Muscle of leg (tissue), 16 donors: ENCODE measurements at places on chromosomes 2 and 18. TPM values are rescaled to one million over a fixed set of nuclear protein-coding genes. Genes with fewer than 3 reads are reported as not detected.

DNA sequence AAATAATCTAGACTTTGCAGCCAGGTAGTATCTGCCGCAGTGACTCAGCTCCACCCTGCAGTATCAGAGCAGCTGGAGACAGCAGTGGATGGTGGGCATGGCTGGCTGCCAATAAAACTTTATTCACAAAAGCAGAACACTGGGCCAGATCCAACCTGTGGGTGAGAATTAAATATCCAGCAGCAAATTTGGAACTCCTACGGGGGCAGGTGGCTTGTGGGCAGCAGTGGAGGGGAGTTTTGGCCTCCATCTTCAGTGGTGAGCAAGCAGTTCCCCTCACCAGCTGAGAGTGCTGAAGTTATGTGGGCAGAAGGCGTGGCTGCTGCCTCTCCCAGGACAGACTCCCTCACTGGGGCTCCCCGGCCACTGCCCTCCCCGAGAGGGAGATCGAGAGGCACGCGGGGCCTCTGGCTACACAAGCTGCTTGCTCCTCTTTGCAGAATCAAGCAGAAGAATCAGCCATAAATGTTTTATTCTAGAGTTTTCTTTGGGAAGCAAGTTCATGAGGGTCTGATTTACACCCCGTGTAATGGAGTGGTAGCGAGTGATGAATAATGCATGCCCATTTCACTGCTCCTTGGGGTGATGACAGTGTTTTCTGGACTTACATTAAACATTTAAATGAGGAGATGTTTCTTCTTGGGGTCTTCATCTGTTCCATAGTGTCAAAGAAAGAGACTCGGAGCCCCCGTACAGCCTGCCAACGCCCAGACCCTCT lies 204.3 kb downstream of the SEPTIN10 start:
- peaks cover 2% of the 10 kb centered on the region for H3K27me3 ChIP-seq
- H3K27ac ChIP-seq: no peak overlapping the region
- DNase-seq: peak; percentile 24
- H3K4me1 ChIP-seq: peaks cover 38% of the 10 kb centered on the region
- no peaks in the 10 kb centered on the region for H3K36me3 ChIP-seq

DNA sequence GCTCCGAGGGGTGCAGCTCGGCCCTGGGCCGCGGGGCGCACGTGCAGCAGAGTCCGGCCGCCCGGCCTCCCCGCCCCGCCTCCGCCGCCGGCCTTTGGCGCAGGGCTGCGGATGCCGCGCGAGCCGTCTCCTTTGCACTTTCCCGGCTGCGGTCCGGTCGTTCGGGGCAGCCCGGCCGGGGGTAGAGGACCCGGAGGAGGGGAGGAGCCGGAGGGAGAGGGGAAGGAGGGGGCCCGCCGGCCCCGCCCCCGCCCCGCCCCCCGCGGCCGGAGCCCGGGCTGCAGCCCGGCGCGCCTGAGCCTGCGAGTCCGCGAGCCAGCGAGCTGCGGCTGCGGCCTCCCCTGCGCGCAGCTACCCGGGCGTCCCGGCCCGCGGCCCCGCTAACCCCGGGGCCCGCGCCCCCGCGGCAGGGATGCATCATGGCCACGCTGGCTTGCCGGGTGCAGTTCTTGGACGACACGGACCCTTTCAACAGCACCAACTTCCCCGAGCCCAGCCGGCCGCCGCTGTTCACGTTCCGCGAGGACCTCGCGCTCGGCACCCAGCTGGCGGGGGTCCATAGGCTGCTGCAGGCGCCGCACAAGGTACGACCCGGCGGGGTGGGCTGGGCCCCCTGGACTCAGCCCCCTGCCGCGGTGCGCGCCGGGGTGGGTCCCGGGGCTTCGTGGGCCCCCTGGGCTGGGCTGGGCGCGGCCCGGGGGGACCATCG lies at the start of gene FHOD3:
TSS of gene FHOD3 (plus strand) at position 297 of the 709 bp plus-strand sequence. CDS start at position 420, 123 bp downstream.
- peak; percentile 78 for DNase-seq
- H3K27me3 ChIP-seq: peaks cover 43% of the 10 kb centered on the region
- peaks cover 13% of the 10 kb centered on the region for H3K4me1 ChIP-seq
- peak within 1 kb of the TSS; percentile 54 for H3K4me3 ChIP-seq

- H3K4me1 ChIP-seq: no peaks in the 10 kb centered on the region
- no peaks in the 10 kb centered on the region for H3K36me3 ChIP-seq
- H3K27ac ChIP-seq: no peak overlapping the region
- no peak for DNase-seq
- H3K27me3 ChIP-seq: no peaks in the 10 kb centered on the region
- no peak overlapping the region for H3K4me3 ChIP-seq
These were observed 102.1 kb downstream of the FAM117B start for GRCh38 chr2:202736826-202737225.

- H3K36me3 ChIP-seq: no peaks in the 10 kb centered on the region
- H3K4me3 ChIP-seq: no peak overlapping the region
- H3K27me3 ChIP-seq: no peaks in the 10 kb centered on the region
- peaks cover 3% of the 10 kb centered on the region for H3K4me1 ChIP-seq
These were observed 52.0 kb downstream of the FBXO36 start for GRCh38 chr2:229974266-229974665.

GRCh38 chr2:26671691-26672090 lies 20.8 kb upstream of the KCNK3 start:
- peaks cover 31% of the 10 kb centered on the region for H3K27me3 ChIP-seq
- DNase-seq: no peak
- no peaks in the 10 kb centered on the region for H3K4me1 ChIP-seq
- no peak overlapping the region for H3K4me3 ChIP-seq

Gene KRCC1
- 37.1 TPM for polyA plus RNA-seq

DNA sequence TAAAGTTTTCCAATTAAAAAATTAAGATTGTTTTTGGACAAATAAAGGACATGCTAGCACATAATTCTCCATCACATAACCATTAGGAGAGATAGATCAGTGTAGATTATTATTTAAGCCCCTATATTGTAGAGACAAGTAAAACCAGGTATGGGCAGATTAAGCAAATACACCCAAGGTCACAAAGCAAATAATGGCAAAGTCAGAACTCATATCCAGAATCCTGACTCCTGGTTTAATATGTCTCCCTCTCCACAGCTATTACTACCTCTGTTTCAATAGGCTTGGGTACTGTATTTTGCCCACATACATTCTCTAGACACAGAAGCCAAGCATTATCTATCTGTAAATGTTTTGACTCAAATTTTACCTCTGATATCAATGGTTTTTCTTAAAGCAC lies 282.3 kb downstream of the EPHA4 start:
- no peaks in the 10 kb centered on the region for H3K27me3 ChIP-seq
- no peak overlapping the region for H3K4me3 ChIP-seq
- H3K4me1 ChIP-seq: no peaks in the 10 kb centered on the region
- H3K27ac ChIP-seq: no peak overlapping the region
- no peak for DNase-seq
- H3K36me3 ChIP-seq: no peaks in the 10 kb centered on the region

GRCh38 chr2:205235434-205235833 lies 446.9 kb upstream of the NRP2 start:
- no peaks in the 10 kb centered on the region for H3K27me3 ChIP-seq
- no peak overlapping the region for H3K27ac ChIP-seq
- DNase-seq: no peak
- no peaks in the 10 kb centered on the region for H3K36me3 ChIP-seq
- H3K4me1 ChIP-seq: no peaks in the 10 kb centered on the region

Gene LDAH
- 11.8 TPM for polyA plus RNA-seq

GRCh38 chr2:187168720-187169713 lies 279.0 kb downstream of the CALCRL start:
- no peak overlapping the region for H3K4me3 ChIP-seq
- H3K4me1 ChIP-seq: no peaks in the 10 kb centered on the region
- H3K36me3 ChIP-seq: no peaks in the 10 kb centered on the region
- DNase-seq: peak; percentile 79

Gene MOCOS
- 0.10 TPM for polyA plus RNA-seq

- no peaks in the 10 kb centered on the region for H3K27me3 ChIP-seq
- no peaks in the 10 kb centered on the region for H3K36me3 ChIP-seq
- DNase-seq: no peak
- H3K4me3 ChIP-seq: no peak overlapping the region
- H3K4me1 ChIP-seq: no peaks in the 10 kb centered on the region
- no peak overlapping the region for H3K27ac ChIP-seq
These were observed 103.0 kb upstream of the DNMT3A start for GRCh38 chr2:25444608-25445270.

- peaks cover 20% of the 10 kb centered on the region for H3K4me1 ChIP-seq
- no peak overlapping the region for H3K27ac ChIP-seq
- peaks cover 56% of the 10 kb centered on the region for H3K27me3 ChIP-seq
These were observed 2.5 kb upstream of the ADRA2B start for GRCh38 chr2:96118698-96119388.

- no peak for DNase-seq
- H3K27ac ChIP-seq: no peak overlapping the region
- H3K4me1 ChIP-seq: no peaks in the 10 kb centered on the region
- no peak overlapping the region for H3K4me3 ChIP-seq
These were observed 408.8 kb upstream of the UBE2E3 start for GRCh38 chr2:180571559-180571958.

GRCh38 chr2:205989271-205990071 lies 96.5 kb downstream of the INO80D start:
- no peaks in the 10 kb centered on the region for H3K36me3 ChIP-seq
- H3K4me3 ChIP-seq: no peak overlapping the region
- no peak overlapping the region for H3K27ac ChIP-seq
- DNase-seq: no peak
- H3K27me3 ChIP-seq: no peaks in the 10 kb centered on the region
- H3K4me1 ChIP-seq: no peaks in the 10 kb centered on the region

Gene FAM228A
- polyA plus RNA-seq: 0.47 TPM

Gene GRHL1
- 1.0 TPM for polyA plus RNA-seq

Gene IL36A
- not detected for polyA plus RNA-seq

DNA sequence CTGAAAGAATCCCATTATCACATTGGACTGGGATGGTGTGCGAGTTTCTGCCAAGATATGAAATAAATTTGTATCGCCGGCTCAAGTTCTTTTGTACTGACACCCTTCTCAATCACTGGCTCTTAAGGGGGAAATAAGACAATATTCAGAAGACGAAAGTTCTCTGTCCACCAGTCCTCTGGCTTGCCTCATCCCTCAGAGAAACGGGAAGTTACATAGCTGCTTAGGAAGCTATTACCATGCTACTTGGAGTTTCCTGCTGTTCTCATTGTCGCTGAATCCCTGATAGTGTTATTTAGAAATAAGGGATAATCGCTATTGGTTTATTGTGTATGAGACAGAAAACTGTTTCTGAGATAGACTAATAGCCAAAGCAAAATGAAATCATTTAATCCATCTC lies 205.0 kb upstream of the ZNF521 start:
- H3K27ac ChIP-seq: no peak overlapping the region
- peaks cover 8% of the 10 kb centered on the region for H3K4me1 ChIP-seq
- no peaks in the 10 kb centered on the region for H3K27me3 ChIP-seq
- no peaks in the 10 kb centered on the region for H3K36me3 ChIP-seq

Gene HES6
- 22.8 TPM for polyA plus RNA-seq

DNA sequence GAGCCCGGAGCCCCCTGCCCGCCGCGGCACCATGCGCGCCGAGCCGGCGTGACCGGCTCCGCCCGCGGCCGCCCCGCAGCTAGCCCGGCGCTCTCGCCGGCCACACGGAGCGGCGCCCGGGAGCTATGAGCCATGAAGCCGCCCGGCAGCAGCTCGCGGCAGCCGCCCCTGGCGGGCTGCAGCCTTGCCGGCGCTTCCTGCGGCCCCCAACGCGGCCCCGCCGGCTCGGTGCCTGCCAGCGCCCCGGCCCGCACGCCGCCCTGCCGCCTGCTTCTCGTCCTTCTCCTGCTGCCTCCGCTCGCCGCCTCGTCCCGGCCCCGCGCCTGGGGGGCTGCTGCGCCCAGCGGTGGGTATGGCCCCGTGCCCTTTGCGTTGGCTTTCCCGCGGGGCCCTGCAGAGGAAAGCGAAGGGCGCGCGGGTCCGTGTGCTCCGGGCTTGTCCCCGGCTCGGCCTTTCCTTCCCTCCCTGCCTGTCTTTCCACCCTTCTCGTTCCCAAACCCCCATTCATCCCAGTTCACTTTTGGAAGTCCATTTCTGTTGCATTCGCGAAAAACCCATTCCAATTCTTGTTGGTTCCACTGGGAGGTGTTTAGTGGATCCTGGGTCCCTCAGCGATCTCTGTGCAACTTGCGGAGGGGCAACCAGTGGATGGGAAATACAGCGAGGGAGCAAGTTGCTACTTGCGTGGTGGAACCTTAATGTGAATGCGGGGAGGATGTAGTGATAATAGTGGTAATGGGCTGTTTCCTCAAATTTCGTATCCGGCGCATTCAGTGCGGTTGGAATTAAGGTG lies 599 bp downstream of the ADAM23 start:
- peaks cover 25% of the 10 kb centered on the region for H3K27me3 ChIP-seq
- DNase-seq: peak; percentile 56
- H3K4me3 ChIP-seq: peak overlapping the region; percentile 52
- peaks cover 12% of the 10 kb centered on the region for H3K4me1 ChIP-seq

Gene RBM44
- 1.0 TPM for polyA plus RNA-seq

DNA sequence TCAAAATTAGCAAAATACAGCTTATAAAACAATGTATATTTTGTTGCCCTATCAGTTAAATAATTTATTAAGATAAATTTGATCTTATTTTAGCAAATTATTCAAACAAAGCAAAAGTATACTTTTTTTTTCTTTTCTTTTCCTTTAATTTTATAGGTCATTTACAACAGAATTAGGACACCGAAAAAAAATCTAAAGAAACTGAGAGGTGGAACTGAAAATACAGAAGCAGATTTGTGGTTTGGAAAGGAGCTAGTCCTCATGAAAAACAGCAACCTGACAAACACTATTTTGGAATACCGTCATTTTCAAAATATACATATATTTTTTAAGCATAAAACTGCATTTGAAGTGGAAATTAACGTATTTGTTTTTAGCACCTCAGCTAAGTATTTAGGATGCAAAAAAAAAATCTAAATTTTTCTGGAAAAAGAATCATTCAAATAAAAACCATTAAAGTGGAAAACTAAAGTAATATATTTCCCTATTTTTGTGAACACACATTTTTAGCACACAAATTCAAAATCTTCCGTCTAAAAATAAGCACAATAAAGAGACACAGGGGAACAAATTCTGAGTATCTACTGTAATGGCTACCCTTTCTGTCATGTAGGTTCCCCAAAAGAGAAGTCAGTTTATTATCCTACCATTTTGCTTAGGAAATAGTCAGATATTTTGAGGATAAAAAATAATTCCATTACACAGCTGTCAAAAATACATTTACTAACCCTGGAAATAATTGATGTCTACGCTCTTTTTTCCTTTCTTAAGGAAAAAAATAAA lies 2.7 kb downstream of the CCDC88A start:
- peak; percentile 26 for DNase-seq
- H3K36me3 ChIP-seq: peaks cover 10% of the 10 kb centered on the region
- peak overlapping the region; percentile 99 for H3K4me3 ChIP-seq
- no peaks in the 10 kb centered on the region for H3K27me3 ChIP-seq

DNA sequence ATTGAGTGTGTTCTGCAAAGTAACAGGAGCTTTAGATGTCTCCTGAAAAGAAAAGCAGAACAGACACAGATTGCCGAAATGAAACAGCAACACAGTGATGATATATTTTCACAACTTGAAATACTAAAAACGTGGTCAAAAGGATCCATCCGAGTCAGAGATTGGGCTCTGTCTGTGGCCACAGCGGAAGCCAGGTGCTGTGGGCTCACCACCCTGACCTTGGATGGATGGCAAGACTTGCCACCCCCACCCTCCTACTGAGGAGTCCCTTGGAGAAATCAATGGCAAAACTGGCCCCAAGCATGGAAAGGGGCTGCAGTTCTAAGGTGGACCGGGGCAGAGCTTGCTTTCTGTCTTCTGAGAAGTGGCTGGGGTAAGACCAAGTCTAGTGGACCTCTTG lies 31.4 kb upstream of the ACKR3 start:
- H3K27ac ChIP-seq: no peak overlapping the region
- H3K4me1 ChIP-seq: peaks cover 5% of the 10 kb centered on the region
- DNase-seq: no peak
- H3K4me3 ChIP-seq: no peak overlapping the region
- peaks cover 3% of the 10 kb centered on the region for H3K27me3 ChIP-seq

Gene GALNT13
- polyA plus RNA-seq: 1.5 TPM

GRCh38 chr2:230671117-230671516 lies 41.5 kb upstream of the CAB39 start:
- no peak overlapping the region for H3K4me3 ChIP-seq
- H3K27ac ChIP-seq: peak overlapping the region; percentile 29
- H3K27me3 ChIP-seq: no peaks in the 10 kb centered on the region
- H3K4me1 ChIP-seq: peaks cover 55% of the 10 kb centered on the region

Gene IL1F10
- not detected for polyA plus RNA-seq
